ENCODE measurements at places on chromosomes 3 and 15. TPM values are rescaled to one million over a fixed set of nuclear protein-coding genes. Genes with fewer than 3 reads are reported as not detected.

SPINK8 gene
- total RNA-seq: not detected

TNNC1 gene
- 0.25 TPM for total RNA-seq

RBP2 gene
- total RNA-seq: not detected

ROBO1 gene
- 3.1 TPM for total RNA-seq

CPNE9 gene
- total RNA-seq: not detected

FAM174B gene
- total RNA-seq: 4.3 TPM

ALDH1A3 gene
- total RNA-seq: 4.0 TPM

CPLX3 gene
- total RNA-seq: not detected

GOLGA6D gene
- total RNA-seq: 0.45 TPM

SOX14 gene
- total RNA-seq: not detected

ACSBG1 gene
- not detected for total RNA-seq

LXN gene
- total RNA-seq: 0.68 TPM

ILDR1 gene
- total RNA-seq: 0.15 TPM

PPCDC gene
- total RNA-seq: 5.4 TPM

ETV5 gene
- total RNA-seq: 7.0 TPM

CLDN18 gene
- 0.23 TPM for total RNA-seq

FMN1 gene
- total RNA-seq: 1.2 TPM

GPR149 gene
- not detected for total RNA-seq

AADACL2 gene
- not detected for total RNA-seq

NR2F2 gene
- total RNA-seq: 37.0 TPM

OR5K2 gene
- total RNA-seq: not detected

RAB43 gene
- 38.1 TPM for total RNA-seq

C3orf85 gene
- 11.4 TPM for total RNA-seq

GRK7 gene
- not detected for total RNA-seq

LINGO1 gene
- 0.86 TPM for total RNA-seq

TTC21A gene
- 2.3 TPM for total RNA-seq

Data from left lobe of liver (tissue), 2 donors.